ENCODE measurements at places on chromosomes 12 and 14.

DNA sequence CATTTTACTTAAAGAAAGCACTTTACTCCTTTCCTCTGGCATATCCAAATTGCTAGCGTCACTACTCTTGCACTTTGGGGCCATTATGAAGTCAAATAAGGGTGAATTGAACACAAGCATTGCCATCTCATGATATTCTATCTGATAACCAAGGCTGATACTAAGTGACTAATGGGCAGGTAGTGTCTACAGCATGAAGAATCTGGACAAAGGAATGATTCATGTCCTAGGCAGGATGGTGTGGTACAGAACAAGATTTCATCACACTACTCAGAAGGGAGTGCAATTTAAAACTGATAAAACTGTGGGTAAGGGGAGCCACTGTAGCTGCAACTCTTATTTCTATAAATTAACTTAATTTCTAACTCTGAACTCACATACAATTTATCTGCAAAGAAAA lies 7.7 kb upstream of the SLC6A15 start:
- no peak for DNase-seq

- DNase-seq = no peak
These were observed 11.7 kb upstream of the NAA30 start for GRCh38 chr14:57378661-57379060.

- no peak for DNase-seq
These were observed 363 bp upstream of the LMO3 start for GRCh38 chr12:16606201-16606849.

DNA sequence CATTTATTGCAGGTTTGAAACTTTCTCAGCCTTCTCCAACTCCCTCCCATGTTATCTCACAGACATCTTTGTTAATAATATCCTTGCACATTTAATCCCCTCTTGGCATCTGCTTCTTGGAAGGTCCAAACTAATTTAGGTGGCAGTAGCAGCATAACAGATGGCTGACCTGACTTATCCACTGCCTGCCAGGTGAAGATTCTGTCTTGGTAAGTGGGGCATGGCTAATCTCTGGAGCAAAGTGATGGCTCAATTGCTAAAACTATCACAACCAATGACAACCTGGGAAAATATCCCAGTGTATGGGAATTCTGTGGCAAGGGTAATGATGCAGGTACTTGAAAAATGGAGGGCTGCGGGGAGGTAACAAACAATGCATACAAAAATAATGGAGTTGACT lies 58.2 kb upstream of the ALG10B start:
- no peak for DNase-seq

GRCh38 chr12:121033625-121034349 lies 5.3 kb downstream of the OASL start:
- DNase-seq = peak; percentile 78

DNA sequence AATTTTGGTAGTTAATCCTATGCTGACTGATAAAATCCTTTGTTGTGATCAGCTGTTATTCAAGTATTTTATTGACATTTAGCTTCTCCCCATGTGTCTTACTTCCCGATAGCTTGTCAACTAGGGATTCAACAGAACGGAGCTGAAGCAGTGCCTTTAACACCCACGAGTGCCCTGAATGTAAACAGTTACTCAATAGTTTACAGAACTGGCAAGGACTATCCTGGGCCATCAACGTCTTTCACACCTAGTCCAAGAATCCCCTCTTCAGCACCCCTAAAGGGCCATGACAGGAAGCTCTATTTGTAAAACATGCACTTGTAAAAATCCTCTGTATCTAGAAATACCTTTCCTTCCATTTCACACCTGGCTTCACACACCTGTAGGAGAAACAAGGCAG lies 45.3 kb downstream of the SETD3 start:
- no peak for DNase-seq

DNA sequence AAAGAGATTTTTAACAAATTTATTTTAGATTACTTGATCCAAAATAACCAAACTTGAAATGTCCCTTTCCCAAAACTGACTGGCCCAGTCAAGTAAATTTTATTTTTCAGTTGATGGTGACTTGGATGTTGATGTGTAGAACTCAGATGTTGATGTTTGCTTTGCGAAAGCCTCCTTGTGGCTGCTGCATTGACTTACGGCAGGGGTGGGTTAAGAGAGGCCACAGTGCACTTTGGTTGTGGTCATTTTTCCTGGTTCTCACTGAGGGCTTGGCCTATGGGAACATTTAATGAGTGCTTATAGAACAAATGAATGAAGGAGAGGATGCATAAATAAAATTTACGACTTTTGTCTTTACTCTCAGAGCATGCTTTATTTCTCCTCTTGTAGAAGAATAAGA lies 52.6 kb downstream of the SLCO1B3 start:
- DNase-seq = no peak

DNA sequence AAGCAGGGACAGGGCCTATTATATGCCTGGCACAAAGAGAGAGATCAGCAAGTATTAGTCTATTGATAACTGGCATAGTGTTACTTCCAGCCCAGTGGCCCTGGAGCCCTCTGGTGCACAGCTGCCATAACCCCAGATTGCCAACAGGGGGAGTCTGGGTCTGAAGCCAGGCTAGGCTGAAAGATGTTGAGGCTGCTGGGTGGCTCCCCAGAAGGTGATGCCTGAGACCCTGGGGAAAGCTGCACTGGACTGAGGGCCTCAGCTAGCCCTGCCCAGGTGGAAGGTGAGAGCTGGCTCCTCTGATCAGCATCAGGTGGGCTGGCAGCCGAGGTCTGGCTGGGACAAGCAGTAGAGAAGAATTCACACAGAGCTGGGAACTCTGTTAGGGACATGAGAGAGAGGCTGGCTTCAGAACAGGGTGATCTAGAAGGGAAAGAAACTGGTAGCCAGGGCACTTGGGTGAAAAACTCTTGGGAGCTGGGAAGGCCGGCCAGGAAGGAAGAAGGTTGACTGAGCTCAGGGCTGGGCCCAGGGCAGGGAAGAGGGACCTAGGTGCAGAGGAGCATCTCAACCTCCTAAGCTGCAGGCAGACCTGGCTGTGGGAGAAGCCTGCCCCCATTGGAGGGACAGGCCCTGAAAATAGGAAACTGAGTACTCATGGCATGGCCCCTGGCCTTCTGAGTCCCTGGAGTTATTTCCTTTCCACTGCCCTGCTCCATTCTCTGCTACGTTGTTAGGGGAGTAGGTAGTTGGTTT lies 3.9 kb downstream of the GZMH start:
- peak; percentile 57 for DNase-seq

- DNase-seq = no peak
These were observed 84.7 kb downstream of the TTC7B start for GRCh38 chr14:90731487-90731886.

GRCh38 chr12:20508962-20509361 lies 140.6 kb downstream of the PDE3A start:
- DNase-seq = no peak

- DNase-seq = no peak
These were observed 23.2 kb downstream of the P2RX4 start for GRCh38 chr12:121232977-121233627.

DNA sequence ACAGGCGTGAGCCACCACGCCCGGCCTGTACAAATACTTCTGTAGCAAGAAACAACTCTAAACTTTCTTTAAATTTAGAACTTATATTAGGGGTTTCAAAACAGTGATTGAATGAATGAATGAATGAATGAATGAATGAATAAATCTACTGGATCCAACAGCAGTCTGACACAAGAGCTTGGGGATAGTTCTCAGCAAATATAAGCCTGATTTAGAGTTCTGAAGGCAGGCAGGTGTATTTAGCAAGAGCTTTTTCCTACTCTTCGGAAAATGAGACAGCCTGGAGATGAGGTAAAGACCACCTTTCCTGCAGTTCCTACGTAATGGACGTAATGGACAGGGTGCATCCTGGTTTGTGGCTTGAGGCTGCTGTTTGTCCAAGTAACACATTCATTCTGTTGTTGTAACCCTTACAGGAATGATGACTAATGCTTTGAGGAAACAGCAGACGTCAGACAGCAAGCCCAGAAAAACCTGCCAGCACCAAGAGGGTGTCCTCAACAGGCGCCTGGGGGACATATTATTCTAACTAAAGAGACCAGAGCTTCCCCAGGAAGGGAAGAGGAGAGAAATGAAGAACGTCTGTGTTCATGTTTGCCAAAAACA lies 277.4 kb upstream of the SOX5 start:
- no peak for DNase-seq

DNA sequence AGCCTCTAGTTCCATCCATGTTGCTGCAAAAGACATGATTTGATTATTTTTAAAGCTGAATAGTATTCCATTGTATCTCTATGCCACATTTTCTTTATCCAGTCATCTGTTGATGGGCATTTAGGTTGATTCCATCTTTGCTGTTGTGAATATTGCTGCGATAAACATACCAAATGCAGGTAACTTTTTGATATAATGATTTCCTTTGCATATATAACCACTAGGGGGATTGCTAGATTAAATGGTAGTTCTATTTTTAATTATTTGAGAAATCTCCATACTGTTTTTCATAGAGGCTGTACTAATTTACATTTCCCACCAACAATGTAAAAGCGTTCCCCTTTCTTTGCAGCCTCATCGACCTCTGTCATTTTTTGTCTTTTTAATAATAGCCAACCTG lies 342.5 kb downstream of the MDGA2 start:
- DNase-seq = no peak

DNA sequence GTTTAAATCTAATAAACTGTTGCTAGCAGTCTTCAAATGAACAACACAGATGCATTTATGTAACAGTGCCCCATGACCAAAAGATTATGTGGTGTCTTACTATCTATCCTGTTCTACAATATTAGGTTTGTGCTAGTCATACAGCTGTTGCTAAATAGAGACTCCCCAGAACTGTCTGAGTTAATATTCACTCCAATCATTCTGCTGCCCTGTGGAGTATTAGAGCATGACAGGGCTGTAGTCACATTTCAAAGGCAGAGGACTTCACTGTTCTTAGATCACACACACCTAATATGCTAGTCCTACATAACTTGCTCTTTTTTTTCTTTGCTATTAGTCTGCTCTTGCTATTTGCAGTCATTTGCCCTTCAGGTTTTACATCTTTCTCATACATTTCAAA lies 157.6 kb upstream of the MDGA2 start:
- no peak for DNase-seq

DNA sequence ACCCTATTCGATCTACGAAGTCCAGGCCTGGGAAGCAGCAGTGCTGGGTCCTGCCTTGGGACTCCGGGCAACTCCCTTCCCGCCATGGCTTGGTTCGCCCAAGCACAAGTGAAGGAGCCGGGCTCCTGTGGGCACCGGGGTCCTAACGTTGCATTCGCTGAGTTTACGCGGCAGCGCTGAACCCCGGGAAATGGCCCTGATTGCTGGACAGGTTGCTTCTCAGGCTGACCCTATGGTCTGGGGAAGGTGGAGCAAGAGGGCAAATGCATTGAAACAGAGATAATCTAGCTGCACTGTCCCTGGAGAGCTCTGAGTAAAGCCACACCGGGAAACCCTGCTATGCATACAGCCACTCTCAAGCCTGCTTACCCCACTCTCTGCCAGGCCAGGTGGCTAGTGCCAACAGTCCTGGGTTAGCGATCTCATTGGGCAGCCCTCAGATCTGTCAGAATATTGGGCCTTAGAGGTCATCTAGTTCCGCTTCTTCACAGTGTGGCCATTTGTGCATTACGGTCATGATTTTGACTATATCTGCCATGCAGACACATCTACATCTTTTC lies 11.3 kb downstream of the SYNE3 start:
- DNase-seq = no peak

DNA sequence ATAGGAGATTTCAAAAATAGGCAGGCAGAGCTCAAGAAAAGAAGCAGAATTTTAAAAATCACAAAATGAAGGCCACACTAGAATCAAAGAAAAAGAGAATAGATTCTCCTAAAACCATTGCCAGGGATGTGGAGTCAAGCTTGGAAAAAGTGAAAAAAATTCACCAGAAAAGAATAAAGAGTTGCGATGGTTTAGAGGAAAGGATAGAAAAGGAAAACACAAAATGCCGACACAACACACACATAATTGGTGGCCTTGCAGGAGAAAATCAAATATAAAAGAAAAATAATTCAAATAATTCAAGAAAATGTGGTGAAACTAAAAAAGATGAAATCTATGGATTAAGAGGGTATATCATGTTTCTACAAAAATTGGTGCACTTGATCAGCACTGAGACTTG lies 181.6 kb upstream of the C14orf180 start:
- no peak for DNase-seq

- DNase-seq = no peak
These were observed 215.6 kb downstream of the TTC8 start for GRCh38 chr14:89040080-89040459.

- no peak for DNase-seq
These were observed 21.5 kb downstream of the BRMS1L start for GRCh38 chr14:35847636-35848035.

DNA sequence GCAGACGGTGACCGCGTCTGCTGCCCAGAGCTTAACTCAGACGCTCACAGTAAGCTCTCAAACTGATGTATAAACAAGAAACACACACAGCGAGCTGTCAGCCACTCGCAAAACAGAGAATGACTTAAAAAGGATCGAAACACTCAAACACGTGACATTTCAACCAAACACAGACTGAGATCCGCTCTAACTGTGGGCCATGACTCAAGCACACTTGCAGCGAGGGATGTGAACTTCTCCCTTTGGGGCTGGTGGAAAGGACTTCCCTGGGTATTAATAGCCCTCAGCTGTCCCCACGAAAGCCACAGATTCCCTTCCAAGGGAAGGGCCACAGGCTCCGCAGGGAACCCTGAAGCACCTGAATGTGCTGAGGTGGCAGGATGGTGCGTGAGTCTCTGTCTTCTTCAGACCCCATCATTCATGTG lies 29.1 kb downstream of the CCDC88C start:
- DNase-seq = peak; percentile 62

GRCh38 chr12:31645924-31646323 lies 13.6 kb upstream of the ETFBKMT start:
- no peak for DNase-seq

DNA sequence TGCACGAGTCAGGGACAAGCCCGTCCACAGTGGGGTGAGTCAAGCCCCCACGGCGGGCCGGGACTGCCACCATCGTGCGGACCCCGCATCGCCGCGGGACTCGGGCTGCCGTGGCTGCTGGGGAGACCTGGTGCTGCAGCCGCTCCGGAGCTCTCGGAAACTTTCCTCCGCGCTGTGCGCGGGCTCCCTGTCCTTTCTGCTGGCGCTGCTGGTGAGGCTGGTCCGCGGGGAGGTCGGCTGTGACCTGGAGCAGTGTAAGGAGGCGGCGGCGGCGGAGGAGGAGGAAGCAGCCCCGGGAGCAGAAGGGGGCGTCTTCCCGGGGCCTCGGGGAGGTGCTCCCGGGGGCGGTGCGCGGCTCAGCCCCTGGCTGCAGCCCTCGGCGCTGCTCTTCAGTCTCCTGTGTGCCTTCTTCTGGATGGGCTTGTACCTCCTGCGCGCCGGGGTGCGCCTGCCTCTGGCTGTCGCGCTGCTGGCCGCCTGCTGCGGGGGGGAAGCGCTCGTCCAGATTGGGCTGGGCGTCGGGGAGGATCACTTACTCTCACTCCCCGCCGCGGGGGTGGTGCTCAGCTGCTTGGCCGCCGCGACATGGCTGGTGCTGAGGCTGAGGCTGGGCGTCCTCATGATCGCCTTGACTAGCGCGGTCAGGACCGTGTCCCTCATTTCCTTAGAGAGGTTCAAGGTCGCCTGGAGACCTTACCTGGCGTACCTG lies 1.1 kb downstream of the PDE3A start:
- DNase-seq = no peak

Measured in CD8-positive, alpha-beta T cell (primary cell).